ENCODE measurements at places on chromosomes 5 and 9. TPM values are rescaled to one million over a fixed set of nuclear protein-coding genes. Genes with fewer than 3 reads are reported as not detected.

The NR4A3 gene
- total RNA-seq = not detected

The BHMT gene
- not detected for total RNA-seq

The MEIKIN gene
- total RNA-seq = not detected

DNA sequence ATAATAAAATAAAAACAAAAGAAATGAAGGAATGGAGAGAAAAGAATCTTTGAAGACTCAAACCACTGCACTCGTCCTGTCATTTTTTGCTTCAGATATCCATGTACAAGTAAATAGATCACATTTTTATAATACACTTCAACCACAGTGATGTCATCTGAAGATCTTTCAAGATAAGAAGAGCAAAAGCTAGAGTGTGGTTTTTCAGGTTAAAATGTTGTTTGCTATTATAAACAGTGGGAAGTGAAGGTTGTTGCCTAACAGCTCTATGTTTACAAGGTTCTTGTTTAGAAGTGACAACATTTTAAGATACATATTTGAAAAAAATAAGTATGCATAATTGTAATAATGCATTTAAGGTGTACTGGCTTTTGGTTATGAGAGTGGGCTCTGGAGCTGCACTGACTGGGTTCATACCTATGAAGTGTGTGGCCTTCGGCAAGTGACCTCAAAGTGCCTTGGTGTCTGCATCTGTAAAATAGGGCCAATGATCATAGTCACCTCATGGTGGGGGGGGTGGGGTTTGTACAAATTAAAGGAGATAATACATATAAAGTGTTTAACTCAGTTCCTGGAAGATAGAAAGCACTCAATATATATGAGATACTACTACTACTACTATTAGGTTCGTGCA is 45.5 kb upstream of the IL7R start:
- no peak for DNase-seq

DNA sequence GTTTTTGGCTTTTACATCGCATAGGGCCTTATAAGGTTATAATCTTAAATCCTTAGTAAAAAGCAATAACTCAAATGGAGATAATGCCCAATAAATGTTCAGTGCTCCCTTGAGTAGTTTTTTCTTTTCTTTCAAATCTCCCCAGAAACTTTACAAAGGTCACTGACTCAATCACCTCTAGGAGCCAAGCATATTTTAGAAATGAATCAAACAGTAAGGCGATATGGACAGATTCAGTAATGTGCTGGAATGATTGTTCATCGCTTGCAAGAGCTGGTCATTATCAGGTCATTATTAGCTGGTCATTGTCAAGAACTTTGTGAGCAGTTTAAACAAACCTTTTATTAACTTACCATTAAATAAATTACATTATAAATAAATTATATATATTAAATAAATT is 130.4 kb upstream of the SLIT3 start:
- DNase-seq = no peak

Data from SJSA1 (cell line).